ENCODE measurements at places on chromosomes 2 and 18.

DNA sequence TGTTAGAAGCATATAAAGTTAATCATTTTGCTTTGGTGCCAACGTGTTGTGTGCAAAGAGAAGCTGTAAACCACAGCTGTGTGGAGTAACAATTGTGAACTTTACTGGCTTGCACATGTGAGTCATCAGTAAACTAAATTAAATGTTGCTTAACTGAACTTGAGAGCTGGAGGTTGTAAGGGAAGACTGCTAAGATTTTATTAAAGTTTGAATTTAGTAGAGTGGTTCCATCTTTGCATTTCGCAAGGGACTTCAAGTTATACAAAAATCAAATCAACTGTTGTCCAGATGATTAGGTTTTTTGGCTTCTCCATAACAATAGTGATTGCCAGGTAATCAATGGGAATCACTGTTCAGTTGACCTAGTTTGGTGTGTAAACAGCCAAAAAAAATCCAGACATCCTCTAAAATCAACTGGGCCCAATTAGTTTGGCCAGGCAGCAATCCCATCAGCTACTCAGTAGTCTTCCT, 247.4 kb downstream of the MYO3B start:
- DNase-seq: peak; percentile 31

DNA sequence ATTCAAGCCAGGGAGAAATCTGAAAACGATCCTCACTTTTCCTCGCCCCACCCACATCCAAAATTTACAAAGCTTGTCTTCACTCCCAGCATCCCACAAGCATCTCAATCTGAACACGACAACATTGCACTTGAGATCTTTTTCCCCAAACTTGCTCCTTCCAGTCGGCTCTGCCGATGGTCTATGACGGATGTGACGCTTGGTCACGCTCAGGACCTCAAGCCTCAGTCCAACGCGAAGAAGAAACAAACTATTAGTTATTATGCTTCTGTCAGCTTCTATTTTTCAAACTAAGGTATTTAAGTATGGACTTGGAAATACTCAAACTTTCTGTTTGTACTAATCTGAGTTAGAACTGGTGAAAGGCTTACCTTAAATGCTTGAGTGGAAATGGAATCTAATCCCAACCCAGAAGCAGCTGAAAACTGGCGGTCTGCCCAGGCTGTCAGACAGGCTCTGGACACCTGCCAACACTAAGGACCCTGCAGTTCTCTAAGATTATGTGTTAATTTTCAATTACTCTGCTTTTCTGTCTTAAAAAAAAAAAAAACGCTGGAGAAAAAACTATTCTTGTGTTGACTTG, 132.1 kb upstream of the DNMT3A start:
- no peak for DNase-seq

DNA sequence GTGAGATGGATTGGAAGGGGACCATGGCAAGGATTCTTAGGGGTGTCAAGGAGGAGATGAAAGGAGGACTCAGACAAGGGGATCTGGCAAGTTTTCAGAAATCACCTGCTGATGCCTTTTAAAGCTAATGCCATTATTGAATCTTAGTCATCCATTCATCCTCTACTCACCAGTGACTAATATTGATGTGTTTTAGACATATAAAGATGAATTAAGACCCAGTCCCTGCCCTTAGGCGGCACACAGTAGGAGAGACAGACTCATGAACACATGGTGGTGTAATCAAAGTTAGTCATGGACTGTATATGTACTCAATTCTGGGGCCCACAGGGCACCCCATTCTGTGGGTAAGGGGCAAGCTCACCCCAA, 56.5 kb upstream of the ATL2 start:
- no peak for DNase-seq

- no peak for DNase-seq
Observed at GRCh38 chr18:4125627-4126230, 329.4 kb downstream of the DLGAP1 start.

DNA sequence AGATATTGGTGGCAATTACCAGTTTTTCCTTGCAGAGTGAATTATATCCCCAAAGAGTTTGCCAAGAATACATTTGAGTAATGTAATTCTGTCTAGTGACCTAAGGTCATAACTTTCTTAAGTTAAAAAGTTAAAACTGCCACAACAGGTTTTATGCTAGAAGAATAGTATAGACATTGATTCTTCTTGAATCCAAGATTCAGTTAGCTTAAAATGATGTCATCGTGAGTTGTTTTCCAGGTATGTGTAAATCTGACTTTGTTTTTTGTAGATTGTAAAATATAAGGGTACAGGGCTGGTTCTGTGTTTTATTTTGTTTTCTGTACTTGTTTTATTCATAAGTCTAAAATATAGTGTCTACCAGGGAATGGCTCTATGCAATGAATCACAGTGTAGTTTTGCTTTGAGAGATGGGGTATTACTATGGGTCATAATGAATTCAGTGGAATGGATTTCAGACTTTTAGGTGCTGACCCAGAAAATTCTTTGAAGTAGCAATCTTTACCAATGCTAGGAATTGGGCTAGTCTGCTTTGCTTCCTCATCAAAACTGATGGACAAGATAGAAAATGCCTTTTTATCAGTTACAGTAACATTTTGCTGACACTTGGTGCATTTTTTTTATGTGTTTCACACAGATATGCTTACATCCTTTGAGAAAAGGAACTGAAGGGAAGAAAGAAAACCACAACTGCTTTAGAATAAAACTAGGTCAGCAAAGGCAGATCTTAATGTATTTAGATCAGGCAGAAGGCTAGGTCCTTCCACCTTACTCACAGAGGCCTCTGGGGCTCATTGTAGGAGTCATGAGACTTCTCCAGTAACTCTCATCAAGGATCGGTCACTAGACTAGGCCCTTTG, 20.8 kb upstream of the MGAT5 start:
- DNase-seq: no peak

DNA sequence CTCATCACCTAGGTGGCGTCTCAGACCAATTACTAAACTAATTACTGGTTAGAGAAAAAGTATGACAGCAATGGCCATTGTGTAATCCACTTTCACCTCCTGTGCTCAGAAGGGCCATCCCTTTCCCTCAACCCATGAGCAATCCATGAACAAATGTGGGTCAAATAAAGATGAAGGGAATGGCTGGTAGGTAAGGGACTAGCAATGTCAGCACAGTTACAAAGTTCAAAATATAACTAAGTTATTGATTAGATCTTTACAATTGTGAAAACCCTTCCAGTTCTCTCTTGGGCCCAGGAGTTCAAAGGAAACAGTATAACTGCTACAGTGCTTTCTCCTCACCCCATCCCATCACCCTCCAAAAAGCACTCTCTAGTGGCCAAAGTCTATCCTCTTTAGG, 98.3 kb downstream of the DTNA start:
- no peak for DNase-seq

GRCh38 chr18:56521263-56521662, 117.1 kb downstream of the TXNL1 start:
- DNase-seq: no peak

GRCh38 chr2:134336921-134337320, 83.0 kb downstream of the MGAT5 start:
- DNase-seq: no peak

DNA sequence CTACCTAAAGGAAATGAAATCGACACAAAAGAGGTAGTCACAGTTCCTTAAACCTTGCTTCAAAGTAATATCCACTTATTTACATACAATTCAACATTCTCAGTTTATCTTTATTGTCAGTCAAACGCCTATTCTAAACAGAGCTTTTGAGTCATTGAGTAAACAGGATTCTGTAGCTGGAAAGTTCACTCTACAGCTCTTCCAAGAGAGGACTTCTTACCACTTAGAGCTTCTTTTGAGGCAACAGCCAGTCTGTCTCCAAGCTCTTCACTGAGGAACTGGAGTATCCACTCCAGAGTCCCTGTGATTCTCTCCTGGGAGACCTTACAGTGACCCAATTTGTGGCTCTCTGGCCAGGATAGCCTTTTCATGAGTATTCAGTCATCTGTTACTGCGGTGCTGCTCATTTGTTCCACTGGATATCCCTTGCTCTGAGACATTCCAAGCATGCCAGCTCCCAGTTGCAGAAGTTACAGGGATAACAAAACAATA, 210.9 kb upstream of the OSR1 start:
- DNase-seq: no peak

- no peak for DNase-seq
Observed at GRCh38 chr2:203715744-203716143, 9.3 kb downstream of the CD28 start.

DNA sequence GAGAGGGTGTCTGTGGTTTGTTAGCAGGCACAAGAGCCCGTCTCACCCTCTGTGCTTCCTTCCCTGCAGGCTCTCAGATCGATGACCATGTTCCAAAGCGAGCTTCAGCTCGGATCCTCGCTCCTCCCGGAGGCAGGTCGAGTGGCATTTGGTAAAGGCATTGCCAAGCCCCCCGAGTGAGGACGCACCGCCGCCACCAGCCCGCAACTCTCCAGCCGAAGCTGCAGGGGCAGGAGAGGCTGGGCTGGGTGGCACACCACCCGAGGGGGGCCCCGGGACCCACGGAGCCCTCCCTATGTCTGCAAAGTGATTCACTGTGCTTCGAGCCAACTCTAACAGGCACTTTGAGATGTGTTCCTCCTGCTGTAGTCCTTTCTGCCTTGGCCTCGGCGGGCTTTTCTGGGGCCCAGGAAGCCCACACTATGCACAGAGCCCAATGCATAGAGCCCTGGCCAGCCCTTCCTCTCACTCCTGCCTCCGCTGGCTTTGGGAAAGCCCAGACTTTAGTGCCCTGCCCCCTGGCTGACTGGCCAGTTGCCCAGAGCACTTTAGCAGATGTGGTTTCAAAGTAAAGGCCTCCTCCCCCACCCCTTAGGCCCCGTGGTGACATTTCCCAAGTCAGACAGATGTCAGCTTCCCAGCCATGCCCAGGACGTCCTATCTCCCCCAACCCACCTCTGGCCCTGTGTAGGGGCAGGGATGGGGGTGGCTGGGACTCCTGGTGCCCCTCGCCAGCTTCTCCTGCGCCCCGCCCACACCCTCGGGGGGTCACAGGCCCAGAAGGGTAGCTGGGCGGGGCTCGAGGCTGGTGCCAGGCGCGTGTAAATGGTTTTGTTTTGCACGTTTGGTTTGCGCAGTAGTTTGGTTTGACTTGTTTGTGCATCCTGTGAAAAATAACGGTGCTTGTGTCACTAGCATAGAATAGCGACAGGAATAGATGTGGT, 23.3 kb upstream of the MAPRE3 start:
- peak; percentile 67 for DNase-seq

GRCh38 chr18:28905509-28905908, 728.6 kb upstream of the CDH2 start:
- no peak for DNase-seq

GRCh38 chr2:136168720-136169119, 50.8 kb upstream of the CXCR4 start:
- DNase-seq: no peak

DNA sequence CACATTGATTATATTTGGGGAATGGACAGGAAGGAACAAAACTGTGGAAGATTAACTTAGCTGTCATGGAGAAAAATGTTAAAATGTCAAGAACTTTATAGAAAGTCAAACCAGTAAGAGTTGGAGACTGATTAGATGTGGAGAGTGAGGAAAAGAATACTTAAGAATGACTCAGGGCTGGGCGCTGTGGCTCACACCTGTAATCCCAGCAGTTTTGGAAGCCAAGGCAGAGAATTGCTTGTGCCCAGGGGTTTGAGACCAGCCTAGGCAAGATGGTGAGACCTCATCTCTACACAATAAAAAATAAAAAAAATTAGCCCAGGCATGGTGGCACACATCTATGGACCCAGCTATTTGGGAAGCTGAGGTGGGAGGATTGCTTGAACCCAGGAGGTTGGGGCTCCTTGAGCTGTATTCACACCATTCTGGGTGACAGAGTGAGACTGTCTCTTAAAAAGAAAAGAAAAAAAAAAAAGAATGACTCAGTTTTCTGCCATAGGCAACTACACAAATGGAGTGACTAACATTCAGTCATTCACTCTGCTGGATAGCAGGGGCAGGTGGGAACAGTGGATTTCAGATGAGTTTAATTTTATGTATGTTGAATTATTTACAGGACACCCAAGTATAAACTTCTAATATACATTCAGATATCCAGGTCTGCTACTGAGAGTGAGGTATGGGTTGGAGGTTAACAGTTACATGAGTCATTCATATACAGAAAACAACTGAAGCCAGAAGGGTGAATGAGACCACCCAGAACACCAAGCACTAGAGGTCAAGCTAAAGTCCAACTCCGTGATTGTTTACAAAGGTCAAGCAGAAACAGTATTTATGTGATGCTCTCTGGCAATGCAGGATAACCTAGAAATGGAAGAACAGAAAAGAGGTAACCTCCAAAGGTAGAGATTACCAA, 33.9 kb downstream of the ORC2 start:
- DNase-seq: no peak

DNA sequence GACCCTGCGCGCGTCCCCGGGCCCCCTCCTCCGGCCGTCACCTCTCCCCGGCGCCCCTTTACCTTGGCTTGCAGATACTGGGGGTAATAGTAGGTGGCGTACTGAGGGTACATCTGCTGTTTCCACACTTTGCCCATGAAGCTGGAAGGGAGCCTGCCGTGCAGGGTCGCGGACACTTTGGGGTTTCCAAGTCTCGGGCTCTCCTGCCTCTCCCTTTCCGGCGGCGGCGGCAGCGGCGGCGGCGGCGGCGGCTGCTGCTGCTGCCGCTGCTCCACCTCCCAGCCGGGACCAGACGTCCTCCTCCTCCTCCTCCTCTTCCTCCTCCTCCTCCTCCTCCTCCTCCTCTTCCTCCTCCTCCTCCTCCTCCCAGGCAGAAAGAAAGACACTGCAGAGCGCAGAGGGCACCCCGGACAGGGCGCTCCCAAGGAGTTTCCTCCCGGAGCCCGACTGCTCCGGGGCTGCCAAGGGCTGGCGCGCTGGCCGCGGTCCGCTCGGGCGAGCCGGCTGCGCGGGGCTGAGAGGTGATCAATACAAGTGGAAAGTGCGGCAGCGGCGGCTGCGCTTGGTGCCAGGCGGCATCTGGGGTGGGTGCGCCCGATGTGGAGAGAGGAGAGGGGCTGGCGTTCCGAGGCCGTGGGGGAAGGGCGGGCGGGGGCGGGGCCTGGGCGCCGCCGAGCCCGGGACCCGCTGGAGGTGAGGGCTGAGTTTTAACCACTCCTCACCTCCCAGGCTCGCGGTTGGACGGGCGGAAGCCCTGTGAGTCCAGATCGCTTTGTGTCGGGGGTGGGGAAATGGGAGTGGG, at the start of gene RBMS1:
Gene RBMS1, minus strand, starts transcription at position 581 of the 802 bp plus-strand sequence. Its CDS starts 444 bp downstream, at position 137.
- peak; percentile 75 for DNase-seq
